Epithelial cell of alveolus of lung (primary cell): ENCODE measurements at places on chromosomes 6 and 20. TPM values are rescaled to one million over a fixed set of nuclear protein-coding genes. Genes with fewer than 3 reads are reported as not detected.

The JAG1 gene
- total RNA-seq: 12.5 and 16.3 TPM in 2 replicates

The SLC26A8 gene
- not detected in 2 replicates for total RNA-seq

The SUMO4 gene
- total RNA-seq: 4.8 TPM in 1 of 2 replicates, not detected in the other

The SPDEF gene
- total RNA-seq: 1.3 TPM in 1 of 2 replicates, not detected in the other

The SLC17A4 gene
- not detected in 2 replicates for total RNA-seq

The OXT gene
- total RNA-seq: not detected in 2 replicates

The RTN4IP1 gene
- 5.9 and 7.0 TPM in 2 replicates for total RNA-seq

The NNAT gene
- 8.0 and 13.6 TPM in 2 replicates for total RNA-seq

The GRM1 gene
- 0.08 TPM in 1 of 2 replicates, not detected in the other for total RNA-seq

The PHF20 gene
- 26.5 and 39.3 TPM in 2 replicates for total RNA-seq

The GGTLC1 gene
- total RNA-seq: not detected in 2 replicates

The MUC22 gene
- not detected in 2 replicates for total RNA-seq

The TP53INP2 gene
- 6.9 and 18.0 TPM in 2 replicates for total RNA-seq

The APCDD1L gene
- 6.3 and 12.2 TPM in 2 replicates for total RNA-seq

The BNIP5 gene
- total RNA-seq: not detected in 2 replicates

The SLC25A27 gene
- total RNA-seq: 1.0 and 7.9 TPM in 2 replicates
